Naive thymus-derived CD8-positive, alpha-beta T cell (primary cell): ENCODE measurements at places on chromosomes 5 and 9. TPM values are rescaled to one million over a fixed set of nuclear protein-coding genes. Genes with fewer than 3 reads are reported as not detected.

Gene MARVELD2
- 2.3 TPM for total RNA-seq

- H3K4me3 ChIP-seq, result peak overlapping the region; percentile 98
- H3K27me3 ChIP-seq, result no peaks in the 10 kb centered on the region
- peaks cover 39% of the 10 kb centered on the region for H3K4me1 ChIP-seq
- H3K36me3 ChIP-seq, result peaks cover 27% of the 10 kb centered on the region
- peak overlapping the region; percentile 99 for H3K27ac ChIP-seq
- no peak for DNase-seq
Observed at GRCh38 chr5:150409638-150410523, 2.8 kb downstream of the CD74 start.

GRCh38 chr9:27934471-27934870 is 361.2 kb upstream of the C9orf72 start:
- H3K36me3 ChIP-seq, result no peaks in the 10 kb centered on the region
- no peak for DNase-seq
- H3K27ac ChIP-seq, result no peak overlapping the region
- H3K27me3 ChIP-seq, result no peaks in the 10 kb centered on the region
- no peak overlapping the region for H3K4me3 ChIP-seq

DNA sequence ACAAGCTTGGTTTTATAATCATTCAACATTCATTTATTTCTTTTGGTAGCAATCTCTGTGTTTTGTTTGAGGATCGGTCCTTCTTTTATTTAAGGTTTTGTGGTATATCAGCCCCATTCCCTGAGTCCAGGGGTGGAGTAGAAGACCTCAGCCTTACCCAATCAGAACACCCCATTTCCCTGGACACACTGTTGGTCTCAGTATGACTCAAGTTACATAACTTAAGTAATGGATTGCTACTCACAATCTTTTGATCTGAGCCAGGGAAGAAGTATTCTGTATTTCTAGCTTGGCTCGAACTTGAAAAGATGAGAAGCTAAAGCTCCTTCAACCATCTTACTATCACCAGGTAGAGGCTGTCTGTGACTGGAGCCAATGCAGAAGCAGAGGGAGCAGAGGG is 175.2 kb upstream of the HAPLN1 start:
- no peak for DNase-seq
- no peak overlapping the region for H3K27ac ChIP-seq
- H3K36me3 ChIP-seq, result no peaks in the 10 kb centered on the region
- H3K4me1 ChIP-seq, result no peaks in the 10 kb centered on the region
- no peaks in the 10 kb centered on the region for H3K27me3 ChIP-seq

Gene TMEM174
- not detected for total RNA-seq

GRCh38 chr9:35105126-35105525 is 2.2 kb upstream of the STOML2 start:
- no peak overlapping the region for H3K4me3 ChIP-seq
- H3K27me3 ChIP-seq, result no peaks in the 10 kb centered on the region
- no peak for DNase-seq
- H3K36me3 ChIP-seq, result no peaks in the 10 kb centered on the region
- peaks cover 37% of the 10 kb centered on the region for H3K4me1 ChIP-seq

DNA sequence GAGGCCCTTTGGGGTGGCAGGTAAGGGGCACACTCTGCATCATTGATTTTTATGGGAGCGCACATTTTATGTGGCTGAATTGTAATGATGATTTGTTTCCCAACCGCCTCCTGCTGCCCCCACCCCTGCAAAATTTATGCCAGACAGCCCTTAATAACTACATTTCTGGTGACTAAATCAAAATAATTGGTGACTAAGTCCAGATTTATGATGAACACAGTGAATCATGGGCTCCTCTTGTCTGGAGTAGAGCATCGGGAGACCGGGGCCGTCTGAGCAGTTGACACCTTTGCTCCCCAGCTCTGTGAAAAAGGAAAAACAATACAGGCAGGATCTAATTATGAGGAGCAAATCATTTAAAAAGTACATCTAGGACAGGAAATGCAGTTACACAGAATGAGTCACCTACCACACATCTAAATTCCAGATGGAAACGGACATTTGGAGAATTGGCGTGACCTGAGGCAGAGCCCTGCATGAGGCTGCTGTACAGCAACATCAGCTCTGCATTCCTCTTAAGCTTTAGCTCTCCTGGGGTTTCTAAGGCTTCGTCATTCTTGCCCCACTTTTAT is 58.9 kb downstream of the DOCK2 start:
- peaks cover 92% of the 10 kb centered on the region for H3K36me3 ChIP-seq
- H3K4me1 ChIP-seq, result peaks cover 4% of the 10 kb centered on the region
- no peak overlapping the region for H3K27ac ChIP-seq
- no peak overlapping the region for H3K4me3 ChIP-seq
- H3K27me3 ChIP-seq, result no peaks in the 10 kb centered on the region

- no peaks in the 10 kb centered on the region for H3K27me3 ChIP-seq
- no peaks in the 10 kb centered on the region for H3K36me3 ChIP-seq
- no peak overlapping the region for H3K4me3 ChIP-seq
Observed at GRCh38 chr5:19880859-19881436, 107.1 kb downstream of the CDH18 start.

GRCh38 chr9:70255486-70255885 is 3.3 kb upstream of the SMC5 start:
- peaks cover 41% of the 10 kb centered on the region for H3K4me1 ChIP-seq
- H3K27me3 ChIP-seq, result peaks cover under 1% of the 10 kb centered on the region
- DNase-seq, result no peak
- H3K36me3 ChIP-seq, result no peaks in the 10 kb centered on the region
- H3K27ac ChIP-seq, result peak overlapping the region; percentile 71

DNA sequence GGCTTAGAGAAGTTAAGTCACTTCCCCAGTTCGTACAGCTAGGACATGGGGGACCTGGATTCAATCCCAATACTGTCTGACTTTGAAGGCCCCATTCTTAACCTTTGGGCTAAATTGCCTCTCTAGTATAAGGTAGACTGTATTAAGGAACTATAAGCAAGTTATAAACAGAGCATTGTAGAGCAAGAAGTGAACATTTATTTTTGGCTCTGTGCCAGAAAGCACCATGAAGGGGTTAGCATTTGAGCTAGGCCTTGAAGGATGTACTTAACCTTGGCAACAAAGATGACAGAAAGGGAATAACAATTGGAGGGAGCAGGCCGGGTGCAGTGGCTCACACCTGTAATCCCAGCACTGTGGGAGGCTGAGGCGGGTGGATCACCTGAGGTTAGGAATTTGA is 32.8 kb downstream of the GALNT10 start:
- peaks cover 12% of the 10 kb centered on the region for H3K4me1 ChIP-seq
- peaks cover 12% of the 10 kb centered on the region for H3K36me3 ChIP-seq
- no peak overlapping the region for H3K4me3 ChIP-seq
- no peak for DNase-seq

GRCh38 chr5:93602241-93603077 is 19.4 kb downstream of the NR2F1 start:
- no peak overlapping the region for H3K27ac ChIP-seq
- H3K4me3 ChIP-seq, result no peak overlapping the region
- no peaks in the 10 kb centered on the region for H3K36me3 ChIP-seq
- H3K27me3 ChIP-seq, result no peaks in the 10 kb centered on the region
- H3K4me1 ChIP-seq, result peaks cover 8% of the 10 kb centered on the region

Gene GTF3C5
- total RNA-seq, result 81.2 TPM

GRCh38 chr5:109566361-109566760 is 123.4 kb upstream of the MAN2A1 start:
- no peak for DNase-seq
- H3K27ac ChIP-seq, result no peak overlapping the region
- H3K4me1 ChIP-seq, result no peaks in the 10 kb centered on the region
- H3K27me3 ChIP-seq, result no peaks in the 10 kb centered on the region

DNA sequence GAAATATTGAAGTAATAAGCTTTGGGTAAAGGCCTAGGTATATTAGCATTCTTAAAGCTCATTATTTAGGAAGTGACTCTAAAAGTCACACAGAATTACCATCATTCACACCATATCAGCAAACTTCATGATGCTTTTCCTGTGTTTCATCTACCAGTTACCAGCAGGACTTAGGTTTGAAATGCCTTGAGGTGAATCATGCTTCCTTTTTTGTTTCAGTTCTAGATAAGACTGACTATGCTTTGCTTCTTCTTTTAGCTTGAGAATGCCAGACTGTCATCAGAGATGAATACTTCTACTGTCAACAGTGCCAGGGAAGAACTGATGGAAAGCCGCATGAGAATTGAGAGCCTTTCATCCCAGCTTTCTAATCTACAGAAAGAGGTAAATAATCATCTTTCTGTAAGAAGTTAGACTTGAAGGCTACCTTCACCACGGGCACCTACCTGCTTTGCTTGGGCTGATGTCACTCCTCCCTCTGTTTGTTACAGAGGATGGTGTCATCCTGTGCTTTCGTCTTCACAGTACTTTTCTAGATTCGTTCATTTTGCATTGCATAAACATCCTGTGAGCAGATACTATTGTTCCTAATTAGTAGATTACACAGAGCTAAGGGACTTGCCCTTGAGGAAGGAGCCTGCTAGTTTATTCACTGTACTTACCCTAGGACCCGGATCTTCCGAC is 34.7 kb downstream of the LMNB1 start:
- peaks cover 15% of the 10 kb centered on the region for H3K36me3 ChIP-seq
- peak overlapping the region; percentile 81 for H3K27ac ChIP-seq
- H3K4me1 ChIP-seq, result peaks cover 14% of the 10 kb centered on the region
- no peak for DNase-seq
- peak overlapping the region; percentile 18 for H3K4me3 ChIP-seq
- no peaks in the 10 kb centered on the region for H3K27me3 ChIP-seq

Gene PDLIM4
- total RNA-seq, result not detected
